ENCODE measurements at places on chromosomes 7 and 10. TPM values are rescaled to one million over a fixed set of nuclear protein-coding genes. Genes with fewer than 3 reads are reported as not detected.

HKDC1 gene
- polyA plus RNA-seq, result 0.07 TPM

NMT2 gene
- polyA plus RNA-seq, result 24.6 TPM

SAMD9 gene
- not detected for polyA plus RNA-seq

GPR37 gene
- 1.4 TPM for polyA plus RNA-seq

GARIN1A gene
- polyA plus RNA-seq, result 1.7 TPM

SPDYE6 gene
- polyA plus RNA-seq, result not detected

SNX10 gene
- 25.6 TPM for polyA plus RNA-seq

GATA3 gene
- not detected for polyA plus RNA-seq

ST7 gene
- polyA plus RNA-seq, result 76.8 TPM

PIK3CG gene
- not detected for polyA plus RNA-seq

GPR15LG gene
- not detected for polyA plus RNA-seq

KAZALD1 gene
- 1.2 TPM for polyA plus RNA-seq

CAV1 gene
- polyA plus RNA-seq, result not detected

GSAP gene
- polyA plus RNA-seq, result 0.48 TPM

CAPZA2 gene
- 191 TPM for polyA plus RNA-seq

CLCN1 gene
- not detected for polyA plus RNA-seq

ATRNL1 gene
- 47.8 TPM for polyA plus RNA-seq

AGAP5 gene
- 6.5 TPM for polyA plus RNA-seq

MRC1 gene
- polyA plus RNA-seq, result 0.12 TPM

ASAH2 gene
- polyA plus RNA-seq, result 20.8 TPM

CFAP70 gene
- polyA plus RNA-seq, result 5.8 TPM

WDR86 gene
- polyA plus RNA-seq, result 46.2 TPM

HHEX gene
- polyA plus RNA-seq, result not detected

DDX56 gene
- 80.6 TPM for polyA plus RNA-seq

DNTT gene
- polyA plus RNA-seq, result not detected

SOSTDC1 gene
- 0.52 TPM for polyA plus RNA-seq

SHTN1 gene
- 55.8 TPM for polyA plus RNA-seq

ABLIM1 gene
- 9.6 TPM for polyA plus RNA-seq

PIK3AP1 gene
- polyA plus RNA-seq, result not detected

SLC39A12 gene
- not detected for polyA plus RNA-seq

CPA4 gene
- 8.9 TPM for polyA plus RNA-seq

Data from neural cell (in vitro differentiated cells).